Coronary artery (tissue), 2 donors: ENCODE measurements at places on chromosomes 4 and X.

DNA sequence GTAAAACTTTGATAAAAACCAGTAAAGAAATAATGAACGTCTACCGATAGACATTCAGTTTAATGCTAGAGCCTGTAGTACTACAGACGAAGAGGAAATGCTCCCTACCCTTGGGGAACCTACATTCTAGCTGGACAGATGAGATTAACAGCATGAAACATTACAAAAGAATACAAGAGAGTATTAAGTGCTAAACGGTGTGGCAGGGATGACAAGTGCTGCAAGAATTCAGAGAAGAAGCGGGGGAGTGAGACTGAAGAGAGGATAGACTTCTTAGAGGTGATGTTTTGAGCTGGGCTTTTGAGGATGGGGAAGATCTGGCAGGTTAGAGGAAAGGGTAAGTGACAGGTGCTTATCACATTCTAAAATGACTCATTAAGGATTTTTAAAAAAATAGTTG, 52.6 kb upstream of the ESX1 start:
- DNase-seq: no peak

GRCh38 chr4:154614306-154614705, 1.9 kb upstream of the FGG start:
- DNase-seq: no peak

- no peak for DNase-seq
Measured at GRCh38 chr4:114688059-114688458, 89.5 kb downstream of the UGT8 start.

GRCh38 chrX:118948270-118948669, 26.1 kb upstream of the LONRF3 start:
- no peak for DNase-seq
